NCI-H1694 (cell line): ENCODE measurements at places on chromosomes 7 and 10.

GRCh38 chr10:73584737-73585136, 6.4 kb downstream of the USP54 start:
- no peak for DNase-seq

DNA sequence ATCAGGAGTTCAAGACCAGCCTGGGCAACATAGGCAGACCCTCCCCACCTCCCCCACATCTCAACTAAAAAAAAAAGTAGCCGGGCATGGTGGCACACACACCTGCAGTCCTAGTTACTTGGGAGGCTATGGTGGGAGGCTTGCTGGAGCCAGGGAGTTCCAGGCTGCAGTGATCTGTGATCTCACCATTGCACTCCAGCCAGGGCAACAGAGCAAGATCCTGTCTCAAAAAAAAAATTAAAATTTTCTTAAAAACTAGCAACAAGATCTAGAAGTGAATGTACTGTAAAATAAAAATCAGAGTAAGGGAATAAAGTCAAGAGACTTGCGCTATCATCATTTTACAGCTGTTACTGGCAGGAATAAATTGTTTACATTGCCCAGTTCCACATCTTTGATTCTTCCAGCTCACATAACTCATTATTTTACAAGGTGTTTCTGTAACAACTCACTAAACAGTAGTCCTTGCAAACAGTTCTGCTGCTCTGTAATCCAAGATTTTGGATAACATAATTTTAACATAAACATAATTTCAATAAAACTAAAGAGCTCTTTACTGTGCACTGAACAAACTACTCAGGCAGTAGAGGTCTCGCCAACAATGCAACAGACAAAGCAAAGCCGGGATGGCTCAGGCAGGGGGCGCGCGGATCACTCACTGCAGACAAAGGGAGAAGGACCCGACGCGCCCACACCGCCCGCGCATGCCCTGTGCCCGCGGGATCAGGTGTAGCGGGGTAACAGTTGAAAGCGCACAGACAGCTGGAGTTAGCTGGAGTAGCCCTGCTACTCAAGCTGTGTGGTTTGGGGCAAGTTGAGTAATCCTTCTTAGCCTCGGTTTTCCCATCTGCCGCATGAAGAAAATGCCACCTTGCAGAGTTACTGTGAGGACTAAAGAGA, 73.3 kb upstream of the NFE2L3 start:
- DNase-seq = peak; percentile 93

- DNase-seq = no peak
Measured at GRCh38 chr10:61987537-61987936, 86.0 kb downstream of the ARID5B start.

DNA sequence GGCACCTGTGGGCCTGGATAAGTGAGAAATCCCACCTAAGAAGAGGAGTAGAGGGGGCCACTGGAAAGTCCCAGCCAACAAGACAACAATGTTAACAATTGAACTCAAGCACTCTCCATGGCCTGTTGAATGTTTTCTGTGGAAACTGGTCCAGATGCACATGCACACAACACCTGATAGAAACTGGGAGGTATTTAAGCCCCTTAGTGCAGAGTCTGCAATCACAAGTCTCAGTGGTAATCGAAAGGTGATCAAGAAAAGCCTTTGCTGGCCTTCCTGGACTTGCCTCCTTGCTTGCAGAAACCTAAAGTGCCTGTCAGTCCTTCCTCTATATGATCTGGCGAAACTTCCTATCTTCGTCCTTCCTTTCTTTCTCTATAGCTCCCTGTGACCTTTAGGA, 30.6 kb upstream of the HNRNPH3 start:
- DNase-seq = no peak

GRCh38 chr7:107768263-107768662, 24.3 kb downstream of the CBLL1 start:
- no peak for DNase-seq

GRCh38 chr7:18901982-18902421, 215.4 kb downstream of the TWIST1 start:
- no peak for DNase-seq

DNA sequence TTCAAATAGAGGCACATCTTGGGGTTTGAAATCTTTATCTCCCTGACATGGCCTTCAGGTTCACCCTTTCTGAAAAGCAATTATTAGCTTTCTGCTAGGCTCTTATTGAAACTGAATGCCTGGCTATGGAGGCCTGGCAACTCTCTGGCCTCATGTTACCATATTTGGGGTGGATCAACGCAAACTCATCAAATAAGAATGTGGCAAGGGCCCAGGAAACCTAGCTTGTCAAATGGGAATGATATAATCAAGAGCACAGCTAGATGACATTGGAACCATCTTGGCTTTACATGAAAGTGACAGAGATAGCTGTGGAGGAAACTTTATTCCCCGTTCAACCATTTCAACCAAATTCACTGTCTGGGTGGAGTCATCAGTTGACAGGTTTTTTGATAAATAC, 202.8 kb upstream of the SMIM30 start:
- no peak for DNase-seq

DNA sequence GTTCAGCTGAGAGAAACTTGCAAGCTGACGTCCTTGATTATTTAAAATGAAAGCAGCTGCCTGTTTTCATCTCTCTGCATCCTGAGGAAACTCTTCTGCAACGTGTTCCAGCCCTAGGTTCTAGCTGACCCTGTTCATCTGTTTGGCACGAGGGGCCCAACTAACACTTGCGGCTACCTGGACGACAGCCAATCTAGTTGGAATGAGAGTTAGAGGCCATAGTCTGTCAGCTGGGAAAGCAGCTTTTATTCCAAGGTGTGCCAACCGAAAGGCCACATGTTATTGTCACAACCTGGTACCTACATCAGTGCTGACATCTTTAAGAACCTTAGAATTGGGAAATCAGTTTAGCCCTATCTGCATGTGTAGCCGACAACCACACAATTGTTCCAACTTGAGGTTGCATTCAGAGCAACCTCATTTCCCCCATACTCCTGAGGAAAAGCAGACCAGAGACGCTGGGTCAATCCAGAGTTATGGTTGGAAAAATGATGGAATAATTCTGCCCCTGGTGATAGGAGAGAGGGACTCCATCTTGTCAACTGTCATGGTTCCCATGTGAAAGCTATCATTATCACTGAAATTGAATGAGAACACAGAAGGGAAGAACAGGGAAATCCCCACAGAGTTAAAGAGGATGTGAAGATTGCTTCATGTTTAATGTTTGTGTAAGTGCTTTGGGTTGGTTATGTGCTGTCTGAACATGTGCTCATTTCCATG, 121.6 kb downstream of the EGFR start:
- no peak for DNase-seq

- DNase-seq = no peak
Measured at GRCh38 chr7:50676740-50677637, 105.7 kb downstream of the GRB10 start.

- DNase-seq = no peak
Measured at GRCh38 chr7:23594879-23595604, 2.1 kb upstream of the CCDC126 start.

DNA sequence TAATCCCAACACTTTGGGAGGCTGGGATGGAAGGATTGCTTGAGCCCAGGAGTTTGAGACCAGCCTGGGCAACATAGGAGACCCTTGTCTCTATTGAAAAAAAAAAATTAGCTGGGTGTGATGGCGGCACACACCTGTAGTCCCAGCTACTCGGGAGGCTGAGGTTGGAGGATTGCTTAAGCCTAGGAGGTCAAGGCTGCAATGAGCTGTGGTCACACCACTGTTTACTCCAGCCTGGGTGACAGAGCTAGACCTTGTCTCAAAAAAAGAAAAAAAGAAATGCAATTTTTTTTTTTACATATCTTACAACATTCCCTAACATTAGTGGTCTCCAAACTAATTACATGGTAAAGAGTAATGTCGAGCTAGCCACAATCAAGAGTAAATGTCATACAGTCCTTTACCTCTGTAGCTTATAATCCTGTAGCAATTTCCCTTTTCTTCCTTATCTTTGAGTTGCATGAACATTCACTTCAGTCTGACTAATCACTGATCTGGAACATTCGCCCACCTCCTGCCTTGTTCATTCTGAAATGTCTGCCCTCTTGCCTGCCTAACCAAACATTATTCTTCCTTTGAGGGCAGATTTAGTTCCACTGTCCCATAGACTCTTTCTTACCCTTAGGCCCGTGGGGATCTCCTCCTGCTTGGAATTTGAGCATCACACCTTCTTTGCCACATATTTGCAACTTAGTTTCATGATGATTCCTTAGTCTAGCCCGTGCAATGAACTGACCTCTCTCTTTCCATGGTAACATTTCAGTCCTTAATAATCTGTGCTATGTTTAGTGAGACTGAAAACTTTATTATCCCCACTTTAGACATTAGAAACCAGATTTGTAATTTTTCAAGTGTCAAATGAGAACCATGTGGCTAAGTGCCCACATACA, 4.8 kb upstream of the VCL start:
- DNase-seq = no peak

- DNase-seq = no peak
Measured at GRCh38 chr7:74012842-74013249, 15.1 kb upstream of the ELN start.

GRCh38 chr7:153698046-153698445, 354.2 kb upstream of the DPP6 start:
- DNase-seq = no peak

GRCh38 chr10:74107391-74107790, 43.2 kb downstream of the AP3M1 start:
- DNase-seq = no peak

DNA sequence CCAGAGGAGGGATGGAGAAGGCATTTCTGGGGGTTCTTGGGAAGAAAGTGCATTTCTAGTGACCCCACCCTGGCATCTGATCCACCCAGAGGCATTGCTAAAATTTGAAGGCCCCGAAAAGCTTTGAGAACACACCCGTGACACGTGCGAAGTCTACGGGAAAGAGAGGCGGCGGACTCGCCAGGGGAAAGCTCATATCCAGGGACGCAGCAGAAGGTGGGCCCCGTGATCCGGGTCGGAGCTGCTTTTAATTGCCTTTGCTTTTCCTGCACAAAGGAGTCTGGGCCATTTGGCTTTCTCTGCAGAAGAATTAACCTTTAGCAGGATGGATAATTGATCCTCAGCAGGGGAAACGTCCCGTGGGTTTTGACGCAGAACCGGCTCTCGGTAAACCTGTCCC, 50.3 kb downstream of the CARD11 start:
- no peak for DNase-seq

- DNase-seq = no peak
Measured at GRCh38 chr10:31352436-31353226, 33.6 kb downstream of the ZEB1 start.
